Purkinje cell (primary cell): ENCODE measurements at places on chromosomes 16 and 17. TPM values are rescaled to one million over a fixed set of nuclear protein-coding genes. Genes with fewer than 3 reads are reported as not detected.

Gene NPIPB8
- polyA plus RNA-seq = not detected in 2 replicates

Gene CSH2
- not detected in 2 replicates for polyA plus RNA-seq

Gene CDRT15L2
- 0.77 TPM in 1 of 2 replicates, not detected in the other for polyA plus RNA-seq

Gene IKZF3
- 0.10 TPM in 1 of 2 replicates, not detected in the other for polyA plus RNA-seq

Gene CBX1
- 32.0 and 35.2 TPM in 2 replicates for polyA plus RNA-seq

Gene CACNG5
- not detected in 2 replicates for polyA plus RNA-seq

Gene MT1F
- polyA plus RNA-seq = 3.5 and 4.8 TPM in 2 replicates

Gene HID1
- polyA plus RNA-seq = 5.6 and 10.2 TPM in 2 replicates

Gene TEX19
- not detected in 2 replicates for polyA plus RNA-seq

Gene TMED6
- polyA plus RNA-seq = not detected in 2 replicates

Gene TMEM238L
- not detected in 2 replicates for polyA plus RNA-seq

Gene FMNL1
- polyA plus RNA-seq = 2.4 and 4.0 TPM in 2 replicates

Gene FOXL1
- not detected in 2 replicates for polyA plus RNA-seq

Gene MEIOC
- polyA plus RNA-seq = 0.50 and 2.3 TPM in 2 replicates

Gene ORAI3
- 58.6 and 83.0 TPM in 2 replicates for polyA plus RNA-seq

Gene MT1E
- 34.2 and 49.3 TPM in 2 replicates for polyA plus RNA-seq

Gene LHX1
- 61.8 and 88.3 TPM in 2 replicates for polyA plus RNA-seq

Gene SHCBP1
- 7.8 and 11.9 TPM in 2 replicates for polyA plus RNA-seq

Gene MYH8
- polyA plus RNA-seq = not detected in 2 replicates

Gene MFAP4
- 0.53 TPM in 1 of 2 replicates, not detected in the other for polyA plus RNA-seq

Gene CSH1
- not detected in 2 replicates for polyA plus RNA-seq

Gene RAB37
- polyA plus RNA-seq = 0.57 TPM in 1 of 2 replicates, not detected in the other

Gene ASPHD1
- polyA plus RNA-seq = 5.0 and 9.3 TPM in 2 replicates

Gene PIMREG
- 1.8 and 5.1 TPM in 2 replicates for polyA plus RNA-seq

Gene CHST4
- not detected in 2 replicates for polyA plus RNA-seq

Gene MT1M
- polyA plus RNA-seq = 3.7 and 6.7 TPM in 2 replicates

Gene KIF2B
- polyA plus RNA-seq = not detected in 2 replicates

Gene CACNG4
- polyA plus RNA-seq = 0.18 and 0.27 TPM in 2 replicates

Gene RPS6KB1
- 31.9 and 46.1 TPM in 2 replicates for polyA plus RNA-seq

Gene PAFAH1B1
- polyA plus RNA-seq = 115 and 116 TPM in 2 replicates
